ENCODE measurements at places on chromosomes 6 and 20.

GRCh38 chr6:32244946-32245398 lies 21.1 kb upstream of the NOTCH4 start:
- peak; percentile 18 for DNase-seq

DNA sequence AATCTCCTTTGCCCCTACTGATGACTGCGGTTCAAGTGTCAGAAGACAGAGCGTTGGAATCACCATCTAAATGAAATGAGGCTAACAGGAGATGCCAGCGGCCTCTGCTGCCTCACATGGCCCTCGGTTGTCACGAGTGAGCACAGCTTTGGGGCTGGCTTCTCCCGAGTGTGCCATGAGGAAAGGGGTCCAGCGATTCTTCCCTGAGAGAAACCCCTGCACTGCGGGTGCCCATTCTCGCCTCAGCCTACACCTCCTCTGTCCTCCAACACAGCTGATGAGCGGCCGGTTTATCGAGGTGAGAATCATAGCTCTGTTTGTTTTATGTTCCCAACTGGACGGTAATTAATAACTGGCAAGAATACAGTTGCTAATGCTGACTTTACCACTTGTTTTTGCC lies 144.7 kb upstream of the RPS6KA2 start:
- DNase-seq = no peak

DNA sequence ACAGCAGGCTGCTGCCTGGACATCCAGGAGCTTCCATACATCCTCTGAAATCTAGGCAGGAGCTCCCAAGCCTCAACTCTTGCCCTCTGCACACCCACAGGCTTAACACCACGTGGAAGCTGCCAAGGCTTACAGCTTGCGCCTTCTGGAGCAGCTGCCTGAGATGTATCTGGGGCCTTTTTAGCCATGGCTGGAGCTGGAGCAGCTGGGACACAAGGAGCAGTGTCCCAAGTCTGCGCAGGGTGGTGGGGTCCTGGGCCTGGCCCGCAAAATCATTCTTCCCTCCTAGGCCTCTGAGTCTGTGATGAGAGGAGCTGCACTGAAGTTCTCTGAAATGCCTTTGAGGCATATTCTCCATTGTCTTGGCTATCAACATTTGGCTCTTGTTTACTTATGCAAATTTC lies 255.0 kb downstream of the DLL1 start:
- DNase-seq = peak; percentile 47

GRCh38 chr20:38172408-38172807 lies 7.3 kb upstream of the TGM2 start:
- DNase-seq = no peak

DNA sequence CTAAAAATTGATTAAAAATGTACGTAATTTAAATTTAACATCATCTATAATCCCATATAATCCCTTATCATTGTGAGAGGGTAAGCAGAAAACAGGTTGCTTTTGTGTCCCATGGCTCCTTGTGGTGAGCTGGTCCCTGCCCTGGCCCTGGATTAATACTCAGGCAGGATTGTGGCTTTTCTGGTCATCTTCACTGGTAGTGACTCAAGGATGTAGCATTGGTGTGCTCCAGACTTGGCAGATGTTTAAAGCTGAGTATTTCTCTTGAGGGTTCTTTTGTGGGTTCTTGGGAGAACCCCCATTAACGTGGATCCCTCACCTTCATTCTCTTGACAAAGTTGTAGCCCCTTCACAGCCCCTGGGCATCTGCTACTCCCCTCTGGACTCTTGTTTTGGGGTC lies 39.3 kb downstream of the SNRNP48 start:
- DNase-seq = no peak

DNA sequence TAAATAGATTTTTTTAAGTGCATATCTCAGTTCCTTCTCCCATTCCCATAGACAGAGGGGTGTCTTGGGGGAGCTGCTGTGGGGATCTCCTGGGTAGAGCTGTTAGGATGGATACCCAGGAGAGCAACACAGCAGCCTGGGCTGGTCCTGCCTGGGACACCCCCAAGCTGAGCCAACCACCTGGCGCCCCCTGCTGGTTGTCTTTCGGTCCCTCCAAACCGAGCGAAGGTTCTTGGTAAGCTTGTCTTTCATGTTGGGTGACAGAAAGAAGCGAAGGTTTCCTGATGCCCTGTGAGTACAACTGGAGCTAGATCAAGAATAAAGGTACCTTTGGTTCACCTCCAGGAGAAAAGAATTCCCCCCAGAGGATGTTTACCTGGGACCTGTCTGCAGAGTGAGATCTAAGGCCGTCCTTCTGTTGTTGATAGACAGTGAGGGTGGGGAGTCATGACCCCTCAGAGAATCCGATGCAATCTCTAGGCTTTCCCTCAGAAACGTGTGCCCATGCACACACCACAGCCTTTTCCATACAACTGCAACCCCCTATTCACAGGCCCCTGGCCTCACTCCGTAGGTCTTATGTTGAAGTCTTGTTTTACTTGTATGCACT lies 50.8 kb downstream of the SNX9 start:
- DNase-seq = peak; percentile 44

DNA sequence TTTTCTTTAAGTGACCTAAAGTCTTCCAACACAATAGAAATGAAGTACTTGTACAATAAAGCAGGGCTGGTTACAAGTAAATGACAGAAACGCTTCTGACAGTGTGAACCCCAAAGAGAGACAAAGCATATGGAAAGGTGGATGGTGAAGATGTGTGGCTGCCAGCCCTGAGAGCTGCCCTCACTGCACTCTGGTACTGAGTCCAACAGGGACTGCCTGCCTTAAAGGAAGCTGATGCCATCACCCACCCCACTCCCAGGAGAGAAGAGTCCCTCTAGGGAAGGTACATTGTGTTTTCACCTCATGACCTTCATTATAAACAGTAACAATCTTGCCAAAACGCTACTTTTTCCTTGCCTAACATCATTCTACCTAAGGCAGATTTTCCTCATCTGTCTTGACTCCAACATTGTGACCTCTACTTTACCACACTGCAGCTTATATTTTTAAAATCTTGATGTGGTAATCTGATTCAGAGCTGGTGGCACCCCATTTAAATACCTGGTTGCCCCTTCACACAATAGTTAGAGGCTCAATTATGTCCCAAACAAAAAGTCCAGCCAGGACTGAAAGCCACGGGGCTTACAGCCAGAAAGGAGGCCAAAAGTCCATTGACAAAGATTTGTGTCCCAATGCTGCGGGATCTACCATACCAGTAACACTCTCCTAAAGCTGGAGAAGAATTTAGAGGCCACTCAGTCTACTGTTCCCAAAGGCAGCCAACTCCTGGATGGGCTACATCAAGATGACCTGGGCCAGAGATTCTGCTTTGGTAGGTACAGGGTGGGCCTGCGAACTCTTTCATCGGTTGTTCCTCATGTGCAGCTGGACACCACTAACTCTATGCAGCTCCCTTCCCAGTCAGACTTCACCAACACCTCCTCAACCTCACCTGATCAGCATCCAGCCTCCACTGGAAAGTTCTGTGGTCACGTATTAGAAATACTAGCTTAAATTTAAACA lies 4.4 kb downstream of the APMAP start:
- no peak for DNase-seq
